ENCODE measurements at places on chromosomes 13 and 19. TPM values are rescaled to one million over a fixed set of nuclear protein-coding genes. Genes with fewer than 3 reads are reported as not detected.

DNA sequence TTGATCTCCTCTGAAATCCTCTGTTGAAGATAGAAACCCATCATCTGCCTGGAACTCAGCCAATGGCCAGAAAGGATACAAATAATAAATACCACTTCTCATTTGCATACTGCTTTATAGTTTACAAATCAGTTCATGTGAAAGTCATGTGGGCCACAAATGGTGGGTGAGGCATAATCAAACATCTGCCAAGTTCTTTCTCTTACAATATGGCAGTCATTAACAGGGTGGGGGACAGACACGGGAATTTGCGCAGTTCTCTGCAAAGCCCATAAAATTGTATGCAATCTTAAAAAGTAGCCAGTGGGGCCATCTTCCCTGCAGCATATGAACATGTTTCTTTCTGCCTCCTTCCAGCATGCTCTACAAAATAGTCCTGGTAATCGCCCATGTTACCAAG is 59.6 kb downstream of the NUFIP1 start:
- DNase-seq, result no peak
- no peaks in the 10 kb centered on the region for H3K27me3 ChIP-seq
- H3K27ac ChIP-seq, result no peak overlapping the region
- H3K36me3 ChIP-seq, result no peaks in the 10 kb centered on the region
- no peak overlapping the region for H3K4me3 ChIP-seq

The LYPD5 gene
- total RNA-seq, result 7.5 TPM

The PNKP gene
- total RNA-seq, result 78.0 TPM

DNA sequence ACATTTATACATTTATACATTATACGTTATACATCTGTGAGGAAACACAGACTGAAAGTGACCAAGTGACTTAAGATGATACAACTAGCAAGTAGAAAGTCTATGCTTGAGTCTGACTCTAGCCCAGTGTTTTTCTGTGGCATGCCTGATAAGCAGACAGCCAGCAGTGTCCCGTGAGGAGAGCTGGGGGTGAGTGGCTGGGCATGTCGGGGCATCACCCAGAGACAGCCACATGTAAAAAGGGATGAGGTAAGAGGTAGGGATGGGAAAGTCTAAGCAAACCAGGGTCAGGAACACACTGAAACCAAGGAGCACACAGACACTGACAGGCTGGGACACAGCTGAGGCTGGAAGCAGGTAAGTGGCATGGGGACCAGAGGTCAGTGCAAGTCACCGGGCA is 333.2 kb downstream of the FOXO1 start:
- no peak for DNase-seq
- H3K4me1 ChIP-seq, result peaks cover 12% of the 10 kb centered on the region
- H3K36me3 ChIP-seq, result no peaks in the 10 kb centered on the region

DNA sequence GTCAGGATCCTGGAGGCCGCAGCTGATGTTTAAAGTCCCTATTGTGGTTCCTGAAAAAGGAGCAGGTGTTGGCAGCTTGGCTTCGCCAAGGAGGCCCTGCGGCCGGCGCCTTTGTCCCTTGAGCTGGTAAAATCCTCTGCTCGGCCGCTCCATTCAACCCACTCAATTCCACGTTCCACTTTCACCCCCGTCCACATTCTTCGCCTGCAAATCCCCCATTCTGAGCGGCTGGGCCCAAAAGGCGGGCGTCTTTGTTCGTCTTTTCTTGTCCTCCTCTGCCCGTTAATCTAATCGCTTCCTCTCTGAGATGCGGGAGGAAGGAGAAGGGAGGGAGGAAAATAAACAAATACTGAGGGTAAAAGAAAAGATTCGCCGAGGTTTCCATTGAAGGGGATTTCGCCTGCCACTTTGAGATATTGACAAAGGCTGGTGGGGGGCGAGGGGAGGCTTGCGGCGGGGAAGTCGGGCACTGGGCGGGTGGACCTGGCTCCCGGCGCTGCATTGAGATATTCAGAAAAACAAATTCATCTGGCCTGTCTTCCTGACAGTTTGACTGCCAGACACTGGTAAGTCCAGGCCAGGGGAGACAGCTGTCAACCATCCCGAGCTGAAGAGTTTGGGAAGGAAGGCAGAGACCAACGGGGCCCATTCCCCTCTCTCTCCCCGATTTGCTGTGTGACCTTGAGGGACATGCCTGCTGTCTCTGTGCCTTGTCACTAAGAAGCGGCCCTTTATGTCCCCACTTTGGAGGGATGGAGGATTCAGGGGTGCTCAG is 37.6 kb downstream of the ZNRF4 start:
- no peak overlapping the region for H3K4me3 ChIP-seq
- H3K27ac ChIP-seq, result no peak overlapping the region
- no peaks in the 10 kb centered on the region for H3K36me3 ChIP-seq
- no peaks in the 10 kb centered on the region for H3K4me1 ChIP-seq
- H3K27me3 ChIP-seq, result peaks cover 84% of the 10 kb centered on the region

GRCh38 chr13:52009946-52010345 is 1.3 kb downstream of the ATP7B start:
- DNase-seq, result no peak
- peaks cover 17% of the 10 kb centered on the region for H3K4me1 ChIP-seq
- H3K4me3 ChIP-seq, result peak overlapping the region; percentile 74
- H3K27me3 ChIP-seq, result peaks cover 4% of the 10 kb centered on the region
- H3K27ac ChIP-seq, result no peak overlapping the region
- H3K36me3 ChIP-seq, result no peaks in the 10 kb centered on the region

The SOX21 gene
- total RNA-seq, result 0.18 TPM

The MLNR gene
- not detected for total RNA-seq

GRCh38 chr19:44905437-44906160 is at the start of gene APOE:
APOE (plus strand) TSS chr19:44905796; CDS start chr19:44906625, 829 bp downstream.
- peaks cover 26% of the 10 kb centered on the region for H3K36me3 ChIP-seq
- peaks cover 19% of the 10 kb centered on the region for H3K27me3 ChIP-seq
- peak within 1 kb of the TSS; percentile 43 for H3K4me3 ChIP-seq

- H3K4me1 ChIP-seq, result peaks cover 29% of the 10 kb centered on the region
- H3K36me3 ChIP-seq, result no peaks in the 10 kb centered on the region
- peak overlapping the region; percentile 71 for H3K27ac ChIP-seq
- no peaks in the 10 kb centered on the region for H3K27me3 ChIP-seq
Observed at GRCh38 chr13:50366488-50367174, 351.4 kb downstream of the KCNRG start.

- no peaks in the 10 kb centered on the region for H3K27me3 ChIP-seq
- H3K4me3 ChIP-seq, result no peak overlapping the region
- H3K4me1 ChIP-seq, result peaks cover 10% of the 10 kb centered on the region
- no peaks in the 10 kb centered on the region for H3K36me3 ChIP-seq
- no peak for DNase-seq
- no peak overlapping the region for H3K27ac ChIP-seq
Observed at GRCh38 chr13:44281252-44282000, 92.2 kb upstream of the SERP2 start.

GRCh38 chr13:111037927-111038326 is 77.2 kb upstream of the ARHGEF7 start:
- no peak for DNase-seq
- peaks cover 9% of the 10 kb centered on the region for H3K27me3 ChIP-seq
- no peaks in the 10 kb centered on the region for H3K4me1 ChIP-seq
- no peaks in the 10 kb centered on the region for H3K36me3 ChIP-seq
- H3K27ac ChIP-seq, result no peak overlapping the region

- H3K27ac ChIP-seq, result no peak overlapping the region
- no peaks in the 10 kb centered on the region for H3K36me3 ChIP-seq
- DNase-seq, result no peak
- H3K27me3 ChIP-seq, result no peaks in the 10 kb centered on the region
- H3K4me3 ChIP-seq, result no peak overlapping the region
Observed at GRCh38 chr19:31127134-31127967, 221.9 kb downstream of the TSHZ3 start.

DNA sequence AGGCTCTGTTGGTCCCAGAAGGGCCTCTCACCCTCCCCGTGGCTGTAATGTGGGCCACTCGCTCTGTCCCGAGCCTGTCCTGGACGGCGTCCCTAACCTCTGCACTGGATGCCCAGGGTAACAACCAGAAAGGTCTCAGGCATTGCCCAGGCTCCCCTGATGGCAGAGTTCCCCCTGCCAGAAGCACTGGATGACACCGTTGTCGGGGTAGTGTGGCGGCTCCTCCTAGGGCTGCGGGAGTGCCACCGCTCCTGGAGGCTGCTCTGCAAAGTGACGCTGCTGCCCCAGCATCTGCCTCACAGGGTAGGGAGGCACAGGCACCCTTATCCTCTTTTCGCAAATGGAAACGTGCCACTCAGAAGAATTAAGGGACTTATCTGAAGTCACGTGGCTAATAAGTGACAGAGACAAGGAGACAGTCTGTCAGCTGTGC is 32.0 kb downstream of the MPHOSPH8 start:
- no peak for DNase-seq
- no peak overlapping the region for H3K4me3 ChIP-seq
- H3K36me3 ChIP-seq, result peaks cover 100% of the 10 kb centered on the region
- H3K4me1 ChIP-seq, result no peaks in the 10 kb centered on the region

- H3K36me3 ChIP-seq, result peaks cover 7% of the 10 kb centered on the region
- peak; percentile 81 for DNase-seq
- peaks cover 94% of the 10 kb centered on the region for H3K4me1 ChIP-seq
- H3K27ac ChIP-seq, result peak overlapping the region; percentile 87
Observed at GRCh38 chr19:5961969-5962945, 15.7 kb downstream of the RANBP3 start.

The KCNC3 gene
- 11.1 TPM for total RNA-seq

- H3K27ac ChIP-seq, result peak overlapping the region; percentile 14
- H3K27me3 ChIP-seq, result no peaks in the 10 kb centered on the region
- no peak for DNase-seq
- H3K4me3 ChIP-seq, result no peak overlapping the region
- H3K4me1 ChIP-seq, result peaks cover 64% of the 10 kb centered on the region
- H3K36me3 ChIP-seq, result no peaks in the 10 kb centered on the region
Observed at GRCh38 chr13:40613192-40613818, 53.1 kb downstream of the FOXO1 start.

The TNNT1 gene
- total RNA-seq, result not detected

GRCh38 chr19:15649526-15649925 is 8.8 kb downstream of the CYP4F3 start:
- H3K36me3 ChIP-seq, result no peaks in the 10 kb centered on the region
- no peak overlapping the region for H3K4me3 ChIP-seq
- H3K27ac ChIP-seq, result no peak overlapping the region
- no peak for DNase-seq

DNA sequence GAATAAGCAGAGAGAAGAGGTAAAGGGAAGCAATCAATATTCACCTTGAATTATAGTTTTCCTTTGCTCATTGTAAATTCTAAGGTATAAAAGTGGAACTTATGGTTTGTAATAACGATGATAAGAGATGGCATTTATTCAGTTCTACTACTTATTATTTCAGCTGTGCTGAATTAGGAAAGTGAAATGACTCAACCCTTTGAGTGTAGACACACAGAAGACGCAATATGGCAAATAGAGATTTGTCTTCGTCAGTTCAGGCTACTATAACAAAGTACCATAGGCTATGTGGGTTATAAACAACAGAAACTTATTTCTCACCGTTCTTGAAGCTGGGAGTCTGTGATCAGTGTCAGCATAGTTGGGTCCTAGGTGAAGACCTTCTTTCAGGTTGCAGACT is 713.0 kb upstream of the PCDH9 start:
- H3K36me3 ChIP-seq, result no peaks in the 10 kb centered on the region
- H3K4me3 ChIP-seq, result no peak overlapping the region
- H3K4me1 ChIP-seq, result no peaks in the 10 kb centered on the region
- DNase-seq, result no peak
- no peak overlapping the region for H3K27ac ChIP-seq

GRCh38 chr19:6521718-6522646 is 8.8 kb upstream of the TNFSF9 start:
- H3K27ac ChIP-seq, result no peak overlapping the region
- no peaks in the 10 kb centered on the region for H3K27me3 ChIP-seq
- peak; percentile 58 for DNase-seq
- H3K36me3 ChIP-seq, result no peaks in the 10 kb centered on the region

DNA sequence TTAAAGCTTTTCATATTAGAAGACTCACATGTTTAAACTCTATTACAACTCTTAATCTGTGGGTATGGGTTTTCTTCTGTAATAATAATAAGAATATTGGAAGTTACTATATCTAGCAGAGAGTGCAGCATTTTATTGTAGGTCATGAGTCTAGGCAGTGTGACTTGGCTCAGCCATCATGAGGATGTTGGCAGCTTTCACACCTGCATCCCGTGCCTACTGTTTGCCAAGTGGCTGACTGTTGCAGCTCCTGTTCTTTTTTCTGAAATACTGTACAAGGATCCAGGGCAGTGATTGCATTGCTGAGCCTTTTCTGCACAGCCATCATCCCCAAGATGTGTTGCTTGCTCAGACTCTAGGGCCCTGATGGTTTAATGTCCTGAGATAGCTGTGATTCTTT is 47.4 kb downstream of the MTUS2 start:
- no peaks in the 10 kb centered on the region for H3K4me1 ChIP-seq
- H3K27me3 ChIP-seq, result no peaks in the 10 kb centered on the region
- no peak overlapping the region for H3K4me3 ChIP-seq
- H3K27ac ChIP-seq, result no peak overlapping the region
- no peaks in the 10 kb centered on the region for H3K36me3 ChIP-seq
- DNase-seq, result no peak

The BLOC1S3 gene
- 15.9 TPM for total RNA-seq

The ODAD3 gene
- 4.3 TPM for total RNA-seq

GRCh38 chr19:4350726-4351125 is 7.4 kb downstream of the MPND start:
- DNase-seq, result no peak
- no peaks in the 10 kb centered on the region for H3K4me1 ChIP-seq
- H3K36me3 ChIP-seq, result peaks cover 27% of the 10 kb centered on the region
- no peak overlapping the region for H3K4me3 ChIP-seq
- no peak overlapping the region for H3K27ac ChIP-seq

GRCh38 chr19:6761053-6761676 is 6.1 kb downstream of the SH2D3A start:
- peaks cover 31% of the 10 kb centered on the region for H3K36me3 ChIP-seq
- H3K4me1 ChIP-seq, result peaks cover 10% of the 10 kb centered on the region
- DNase-seq, result no peak
- H3K27me3 ChIP-seq, result no peaks in the 10 kb centered on the region
- H3K27ac ChIP-seq, result no peak overlapping the region

The SLC25A23 gene
- 44.9 TPM for total RNA-seq

DNA sequence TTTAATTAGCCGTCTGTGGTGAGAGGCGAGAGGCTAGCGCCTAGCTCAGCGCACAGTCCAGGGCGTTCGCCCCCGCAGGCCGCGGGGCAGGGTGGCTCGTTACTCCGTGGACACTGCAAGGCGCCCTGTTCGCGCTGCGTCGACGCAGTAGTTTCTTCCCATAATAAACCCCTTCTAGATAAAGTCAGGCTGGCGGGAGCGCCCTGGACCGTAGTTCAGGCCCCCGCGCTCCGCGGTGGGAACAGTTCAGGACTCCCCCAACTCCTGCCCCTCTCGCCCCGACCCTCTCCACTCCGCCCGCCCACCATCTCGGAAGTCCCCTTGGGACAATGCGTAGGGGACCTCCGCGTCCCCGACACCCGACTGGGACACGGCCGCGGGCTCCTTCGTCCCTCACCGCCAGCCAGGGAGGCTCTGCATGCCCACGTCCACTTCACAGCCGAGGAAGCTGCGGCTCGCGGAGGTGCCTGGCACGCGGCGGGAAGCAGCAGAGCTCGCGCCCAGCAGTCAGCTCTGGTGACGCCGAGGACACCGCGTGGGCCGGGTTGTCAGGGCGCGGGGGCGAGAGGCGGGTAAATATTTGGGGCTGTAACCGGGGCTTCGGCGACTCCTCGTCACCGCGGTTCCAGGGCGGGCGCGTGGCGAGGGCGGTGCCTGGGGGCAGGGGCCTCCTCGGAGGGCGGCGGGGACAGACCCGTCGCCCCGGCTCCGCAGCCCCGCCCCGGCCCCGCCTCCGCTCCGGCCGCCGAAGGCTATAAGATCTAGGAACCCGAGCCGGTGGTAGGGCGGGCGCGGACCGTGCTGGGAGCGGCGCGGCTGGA is at the start of gene RGCC:
Gene RGCC, plus strand, starts transcription at position 783 of the 821 bp plus-strand sequence. CDS start 158 bp downstream, outside the sequence.
- peak within 1 kb of the TSS; percentile 95 for H3K27ac ChIP-seq
- peaks cover 35% of the 10 kb centered on the region for H3K4me1 ChIP-seq
- no peaks in the 10 kb centered on the region for H3K27me3 ChIP-seq
- H3K4me3 ChIP-seq, result peak within 1 kb of the TSS; percentile 80
- H3K36me3 ChIP-seq, result peaks cover 23% of the 10 kb centered on the region

- peaks cover 40% of the 10 kb centered on the region for H3K4me1 ChIP-seq
- peaks cover 14% of the 10 kb centered on the region for H3K27me3 ChIP-seq
- peak; percentile 65 for DNase-seq
- no peak overlapping the region for H3K27ac ChIP-seq
Observed at GRCh38 chr19:47239610-47240296, 8.8 kb upstream of the BBC3 start.

All from lower lobe of right lung (tissue), 2 donors.